Activated naive CD8-positive, alpha-beta T cell treated with anti-CD3 and anti-CD28 coated beads, Interleukin-2, amount 10 ng/mL, durations not matched to agents 7 days and 5 days (primary cell): ENCODE measurements at places on chromosomes 3 and 15.

DNA sequence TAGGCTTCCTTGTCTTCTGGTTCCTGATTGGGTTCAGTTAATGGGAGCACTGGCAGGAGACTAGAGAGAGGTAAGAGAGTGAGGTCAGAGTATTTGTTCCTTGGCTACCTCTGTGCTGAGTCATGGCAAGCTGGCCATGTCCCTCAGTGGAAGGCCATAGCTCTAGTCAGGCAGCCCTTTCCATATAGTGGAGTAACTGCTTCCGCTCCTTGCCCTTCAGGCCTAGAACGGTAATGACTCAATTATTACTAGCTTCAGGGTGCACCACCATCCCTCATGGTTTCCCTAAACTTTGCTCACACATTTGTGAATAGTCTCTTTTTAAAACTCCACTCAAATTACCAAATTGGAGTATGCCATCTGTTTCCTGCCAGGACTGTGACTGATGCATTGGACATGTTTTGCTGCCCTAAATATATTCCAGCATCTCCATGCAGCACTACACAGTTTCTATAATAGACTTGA is 10.5 kb upstream of the ANO10 start:
- DNase-seq: no peak

- no peak for DNase-seq
These were observed 428.3 kb upstream of the ATP11B start for GRCh38 chr3:182364723-182365650.

- DNase-seq: no peak
These were observed 45.2 kb downstream of the FBLN2 start for GRCh38 chr3:13594146-13594545.

- no peak for DNase-seq
These were observed 20.0 kb downstream of the MEIS2 start for GRCh38 chr15:37080261-37080921.

DNA sequence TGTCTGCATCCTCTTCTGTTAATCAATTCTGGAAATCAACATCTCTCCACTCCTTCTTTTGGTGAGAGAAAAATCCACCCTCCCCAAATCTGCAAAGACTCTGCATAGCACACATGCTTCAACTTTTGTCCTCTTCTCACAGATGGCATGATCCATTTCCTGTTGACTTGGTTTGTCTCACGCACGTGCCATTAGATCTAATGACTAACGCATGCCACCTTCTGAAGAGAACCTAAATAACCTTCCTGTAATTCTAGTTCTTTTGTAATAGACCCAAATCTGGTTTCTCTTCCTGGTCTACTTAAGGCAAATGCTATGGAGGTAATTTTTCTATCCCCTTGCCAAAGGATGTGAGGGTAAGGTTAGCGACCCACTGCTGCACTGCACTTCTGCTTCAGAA is 51.0 kb upstream of the ATOSA start:
- no peak for DNase-seq
